HS-27A (cell line): ENCODE measurements at places on chromosomes 5 and 9.

GRCh38 chr9:86946201-86947145, 833 bp downstream of the GAS1 start:
- no peak for DNase-seq

GRCh38 chr9:124125651-124125977, 114.0 kb downstream of the LHX2 start:
- DNase-seq, result no peak

DNA sequence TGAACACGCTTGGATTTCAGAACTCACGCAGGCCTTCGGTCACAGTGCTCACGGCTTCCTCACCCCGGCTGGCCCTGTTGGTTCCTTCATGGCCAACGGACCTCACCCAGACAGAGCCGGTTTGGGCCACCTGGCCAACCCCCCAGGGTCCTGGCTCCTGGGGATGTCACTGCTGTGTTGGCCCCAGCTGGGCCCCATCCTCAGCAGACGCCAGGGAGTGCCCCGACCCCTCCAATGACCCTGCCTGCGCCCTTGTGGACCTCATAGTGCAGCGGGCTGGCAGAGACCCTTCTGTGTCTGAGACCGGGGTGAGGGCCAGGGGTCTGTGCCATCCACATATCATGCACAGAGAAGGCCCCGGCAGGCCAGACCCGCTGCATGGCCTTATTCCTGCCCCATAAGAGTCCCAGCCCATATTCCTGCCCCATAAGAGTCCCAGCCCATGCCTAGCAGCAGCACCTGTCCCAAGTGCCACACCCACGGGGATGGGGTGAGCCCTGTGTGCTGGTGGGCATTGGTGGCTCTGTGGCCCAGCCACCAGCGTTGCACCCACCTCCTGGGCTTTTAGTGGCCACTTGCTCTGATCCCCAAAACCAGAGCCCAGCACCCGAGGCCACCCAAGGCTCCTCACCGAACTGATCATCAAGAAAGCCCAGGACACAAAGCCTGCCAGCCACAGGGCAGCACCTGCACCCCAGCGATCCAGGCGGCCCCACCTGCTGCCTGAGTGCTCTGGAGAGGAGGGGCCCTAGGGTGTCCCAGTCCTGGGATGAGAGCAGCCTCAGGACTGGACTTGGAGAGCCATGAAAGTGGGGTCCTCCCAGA, 1.3 kb upstream of the LPCAT1 start:
- no peak for DNase-seq

DNA sequence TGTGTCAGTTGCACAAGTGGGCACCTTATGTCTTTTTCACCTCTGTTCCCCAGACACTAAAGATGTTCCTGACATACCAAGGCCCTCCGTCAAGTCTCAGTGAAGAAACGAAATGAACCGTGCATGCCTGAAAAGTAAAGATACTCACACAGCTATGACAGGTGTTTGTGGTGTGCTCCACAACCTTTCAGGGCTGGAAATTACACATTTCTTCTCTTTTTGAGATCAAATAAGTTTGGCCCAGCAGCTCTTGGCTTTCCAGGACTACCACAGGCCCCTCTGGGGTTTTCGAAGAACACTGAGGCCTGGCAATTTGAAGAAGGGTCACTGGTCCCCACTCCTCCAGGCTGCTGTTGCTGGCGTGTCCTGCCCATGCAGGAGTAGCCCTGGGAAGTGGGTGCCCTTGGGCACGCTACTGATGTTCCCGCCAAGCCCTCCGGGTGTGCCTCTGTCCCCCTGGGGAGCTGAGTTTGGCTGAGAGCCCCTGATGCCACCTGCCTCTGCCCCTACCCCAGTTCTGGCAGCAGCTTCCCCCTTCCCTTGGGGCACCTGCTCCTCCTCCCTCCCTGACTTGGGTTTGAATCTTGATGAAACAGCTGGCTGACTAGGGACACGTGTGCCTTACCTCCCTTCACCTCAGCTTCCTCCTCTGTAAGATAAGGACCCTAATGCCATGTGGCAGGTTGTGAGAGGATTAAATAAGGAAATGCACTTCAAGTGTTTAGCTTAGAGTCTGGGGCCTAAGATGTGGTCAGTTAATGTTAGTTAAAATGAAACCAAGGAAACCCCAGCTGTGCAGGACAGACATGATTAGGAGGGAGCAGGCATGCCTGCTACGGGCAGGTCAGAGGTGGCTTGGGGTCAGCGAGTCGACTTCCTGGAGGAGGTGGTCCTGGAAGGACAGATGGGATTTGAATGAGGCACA, 49.1 kb upstream of the GADD45G start:
- DNase-seq, result no peak

DNA sequence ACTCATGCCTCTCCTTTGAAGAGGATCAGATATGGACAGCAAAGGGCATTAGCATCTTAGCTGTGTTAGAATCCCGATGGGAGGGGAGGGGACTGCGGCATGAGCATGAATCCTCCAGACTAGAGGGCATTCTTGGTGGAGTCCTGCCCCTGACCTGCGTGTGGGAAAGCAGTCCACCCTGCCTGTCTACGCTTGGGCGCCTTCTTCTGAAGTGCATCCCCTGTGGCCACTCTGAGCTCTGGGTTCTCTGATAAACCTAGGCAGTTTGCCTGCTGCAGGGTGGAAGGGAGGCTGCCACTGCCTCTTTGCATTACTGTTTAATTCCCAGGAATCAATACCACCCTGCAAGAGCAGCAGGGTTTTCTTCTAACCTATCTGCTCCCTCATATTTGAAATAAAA, 169.3 kb downstream of the INSYN2B start:
- no peak for DNase-seq

DNA sequence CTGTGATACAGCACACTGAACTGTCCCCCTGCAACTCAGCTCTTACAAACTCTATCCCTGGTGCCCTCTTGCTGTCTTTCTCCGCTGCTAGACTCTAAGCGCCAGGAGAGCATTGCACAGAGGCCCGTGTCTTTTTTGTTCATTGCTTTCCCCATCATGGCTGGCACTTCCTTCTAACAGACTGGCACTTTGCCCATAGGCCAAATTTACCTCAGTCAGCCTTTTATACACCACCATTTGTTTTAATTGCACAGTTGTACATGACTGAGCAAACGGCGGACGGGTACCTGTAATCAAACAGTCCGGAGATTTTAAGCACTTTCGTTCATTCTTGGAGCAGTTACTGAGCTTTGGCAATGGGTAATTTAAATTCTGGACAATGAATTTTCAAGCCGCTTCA, 102.2 kb upstream of the CLINT1 start:
- no peak for DNase-seq

GRCh38 chr9:106890608-106891007, 27.6 kb downstream of the ZNF462 start:
- no peak for DNase-seq

GRCh38 chr5:96342581-96342980, 90.5 kb downstream of the PCSK1 start:
- DNase-seq, result no peak

- no peak for DNase-seq
These were observed 24.7 kb upstream of the TAS2R1 start for GRCh38 chr5:9654886-9655285.

DNA sequence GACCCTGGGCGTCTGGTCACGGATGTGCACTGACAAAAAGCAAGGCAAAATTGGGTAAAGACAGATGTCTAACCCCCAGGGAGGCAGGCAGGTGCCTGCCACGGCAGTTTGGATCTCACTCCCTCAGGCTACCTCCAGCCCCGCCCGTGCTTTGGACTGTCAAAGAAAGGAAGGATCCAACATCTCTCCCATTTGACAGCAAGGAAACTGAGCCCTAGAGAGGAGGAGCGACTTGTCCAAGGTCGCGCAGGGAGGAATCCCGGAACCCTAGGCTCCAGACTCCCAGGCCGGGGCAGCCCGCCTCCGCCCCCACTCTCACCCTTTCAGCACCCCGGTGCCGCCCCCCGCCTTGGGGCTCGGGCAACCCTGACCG, 376 bp downstream of the GOLGA1 start:
- DNase-seq, result no peak

- DNase-seq, result no peak
These were observed 49.7 kb downstream of the BASP1 start for GRCh38 chr5:17267106-17267505.

DNA sequence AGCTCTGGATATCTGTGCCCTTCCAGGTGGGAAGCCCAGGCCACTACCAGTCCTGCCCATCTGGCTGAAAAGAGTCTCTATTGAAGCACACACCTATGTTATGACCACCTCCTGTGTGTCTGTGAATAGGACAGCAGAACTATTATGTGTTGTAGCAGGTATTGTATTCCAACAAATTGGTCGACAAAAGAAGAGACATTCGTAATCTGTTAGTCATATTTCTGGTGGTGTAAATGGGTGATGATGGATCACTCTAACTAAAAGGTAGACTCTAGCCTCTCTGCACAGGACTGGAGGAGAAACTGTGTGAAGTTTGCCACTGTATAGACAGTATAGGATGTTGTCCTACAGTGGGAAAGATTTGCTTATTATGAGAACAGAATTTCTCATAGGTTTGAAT, 416.1 kb downstream of the TMEM38B start:
- DNase-seq, result no peak

- DNase-seq, result peak; percentile 81
These were observed 78.1 kb upstream of the UBTD2 start for GRCh38 chr5:172361566-172362238.
